ENCODE measurements at places on chromosomes 4 and X.

GRCh38 chr4:55808186-55808585 lies 11.4 kb upstream of the EXOC1L start:
- DNase-seq: no peak

DNA sequence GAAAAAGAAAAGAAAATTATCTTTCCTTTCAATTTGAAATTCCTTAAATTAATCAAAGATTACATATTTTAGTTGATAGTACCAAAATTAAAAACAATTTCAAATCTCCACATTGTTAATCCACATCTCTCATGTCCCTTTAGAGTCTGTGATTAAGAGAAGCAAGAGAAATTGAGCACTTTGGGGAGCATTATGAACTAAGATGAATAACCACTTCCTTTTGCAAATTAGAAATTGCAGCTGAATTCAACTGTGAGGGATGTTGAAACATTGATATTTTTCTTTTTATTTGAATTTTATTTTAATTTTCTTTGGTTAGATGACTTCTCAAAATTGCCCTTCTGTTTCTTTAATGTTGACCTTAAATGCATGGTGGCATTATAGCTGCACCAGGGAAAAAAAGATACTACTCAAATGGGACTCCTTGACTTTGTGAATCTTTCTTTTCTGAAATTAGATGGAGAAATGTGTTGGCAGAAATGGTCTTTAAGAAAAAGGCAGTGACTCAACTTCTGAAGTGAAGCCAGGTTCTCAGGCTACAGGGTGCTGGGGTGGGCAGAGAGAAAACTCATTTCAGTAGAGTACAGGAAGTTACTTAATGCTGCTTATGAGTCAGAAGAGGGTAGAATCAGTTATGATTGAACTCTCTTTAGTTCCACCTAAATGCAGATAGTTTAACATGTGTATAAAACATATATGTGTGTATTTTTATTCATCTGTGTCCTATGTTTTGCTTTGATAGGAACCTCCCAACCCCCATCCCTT lies 92.0 kb upstream of the TNIP3 start:
- DNase-seq: no peak

DNA sequence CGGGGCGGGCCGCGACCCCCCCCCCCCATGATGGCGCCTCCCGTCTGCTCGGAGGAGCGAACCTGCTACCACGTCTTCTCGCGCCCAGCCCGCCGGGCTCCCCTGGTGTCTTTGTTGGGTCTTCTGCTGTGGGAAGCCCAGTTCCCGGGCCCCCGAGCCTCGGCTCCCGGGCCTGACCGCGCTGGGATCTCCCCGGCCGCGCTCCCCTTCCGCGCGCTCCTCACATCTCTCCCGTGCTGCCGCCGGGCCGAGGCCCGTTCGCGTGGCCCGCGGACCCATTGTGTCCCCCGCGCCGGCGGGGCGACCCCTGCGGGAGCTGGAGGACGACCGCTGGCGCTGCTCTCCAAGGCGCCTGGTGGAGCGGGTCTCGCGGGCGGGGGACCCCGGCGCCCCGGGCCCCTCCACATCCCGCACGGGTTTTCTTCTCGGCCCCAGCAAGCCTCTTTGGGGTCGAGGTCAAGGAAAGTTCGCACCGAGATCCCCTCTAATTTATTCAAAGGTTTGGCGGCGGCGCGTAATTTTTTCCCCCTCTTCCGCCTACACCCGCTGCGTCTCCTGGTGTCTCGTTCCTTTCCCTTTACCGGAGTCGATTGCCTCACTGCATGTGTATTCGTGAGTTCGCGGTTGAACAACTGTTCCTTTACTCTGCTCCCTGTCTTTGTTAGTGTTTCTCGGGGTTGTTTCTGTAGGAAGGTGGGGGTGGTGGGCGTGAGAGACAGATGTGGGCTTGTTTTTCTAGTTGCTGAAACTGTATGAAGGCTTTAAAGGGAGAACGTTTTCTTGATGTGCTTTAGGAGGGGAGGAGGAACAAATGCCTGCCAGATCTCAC lies 770 bp downstream of the SMAD1 start:
- DNase-seq: peak; percentile 17

DNA sequence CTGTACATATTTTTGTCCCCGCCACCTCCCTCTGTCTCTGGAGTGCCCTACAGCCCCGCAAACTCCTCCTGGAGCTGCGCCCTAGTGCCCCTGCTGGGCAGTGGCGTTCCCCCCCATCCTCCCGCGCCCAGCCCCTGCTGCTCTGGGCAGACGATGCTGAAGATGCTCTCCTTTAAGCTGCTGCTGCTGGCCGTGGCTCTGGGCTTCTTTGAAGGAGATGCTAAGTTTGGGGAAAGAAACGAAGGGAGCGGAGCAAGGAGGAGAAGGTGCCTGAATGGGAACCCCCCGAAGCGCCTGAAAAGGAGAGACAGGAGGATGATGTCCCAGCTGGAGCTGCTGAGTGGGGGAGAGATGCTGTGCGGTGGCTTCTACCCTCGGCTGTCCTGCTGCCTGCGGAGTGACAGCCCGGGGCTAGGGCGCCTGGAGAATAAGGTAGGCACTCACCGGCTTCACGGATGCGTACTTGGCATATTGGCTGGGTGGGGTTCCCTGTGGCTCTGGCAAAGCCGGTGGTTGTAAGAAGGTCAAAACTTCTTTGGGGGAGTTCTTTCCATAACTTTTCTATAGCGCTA lies 653 bp downstream of the HHIP start:
- DNase-seq: no peak

DNA sequence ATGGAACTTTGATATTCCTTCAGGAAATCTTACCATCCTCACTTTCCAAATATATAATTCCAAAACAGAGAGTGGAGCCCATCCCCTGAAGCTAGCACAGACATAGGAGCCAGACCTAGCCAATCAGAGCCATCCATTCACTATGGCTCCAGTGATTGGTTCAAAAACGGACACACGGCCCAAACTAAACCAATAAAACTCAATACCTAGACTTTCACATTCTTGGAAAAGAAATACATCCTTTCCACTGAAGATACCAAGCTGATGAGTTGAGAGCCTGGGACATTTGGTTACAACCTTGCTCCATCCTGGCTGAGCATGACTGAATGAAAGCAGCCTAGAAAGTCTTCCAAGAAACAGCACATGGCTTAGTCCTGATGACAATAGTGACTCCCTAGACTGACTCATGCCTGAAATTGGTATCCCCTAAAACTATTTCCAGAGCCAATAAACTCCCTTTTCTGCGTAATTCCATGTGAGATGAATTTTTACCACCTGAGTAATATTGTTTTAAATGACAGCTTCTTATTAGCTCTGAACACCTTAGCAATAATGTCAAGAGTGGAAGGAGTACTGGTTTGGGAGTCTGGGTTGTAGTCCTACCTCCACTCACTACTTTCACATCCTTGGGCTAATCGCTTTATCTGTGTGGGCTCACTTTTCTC lies 189.6 kb upstream of the LNX1 start:
- DNase-seq: no peak

DNA sequence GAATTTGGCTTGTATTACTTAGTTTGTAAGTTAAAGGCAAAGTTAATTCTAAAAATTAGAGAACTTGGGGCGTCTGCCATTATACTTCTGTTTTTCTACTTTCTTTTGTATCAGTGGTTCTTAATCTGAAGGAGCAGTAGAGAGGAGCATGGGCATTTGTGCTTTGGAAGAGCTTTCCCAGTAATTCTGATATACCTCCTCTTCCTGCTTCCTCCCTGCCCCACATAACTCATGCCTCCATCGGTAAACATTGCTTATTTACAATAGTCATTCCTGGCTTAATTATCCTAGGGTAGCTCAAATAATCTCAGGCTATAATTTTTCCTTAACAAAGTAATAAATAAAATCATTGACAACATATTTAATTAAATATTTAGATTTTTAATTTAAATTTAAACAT lies 37.1 kb upstream of the SPARCL1 start:
- DNase-seq: no peak

DNA sequence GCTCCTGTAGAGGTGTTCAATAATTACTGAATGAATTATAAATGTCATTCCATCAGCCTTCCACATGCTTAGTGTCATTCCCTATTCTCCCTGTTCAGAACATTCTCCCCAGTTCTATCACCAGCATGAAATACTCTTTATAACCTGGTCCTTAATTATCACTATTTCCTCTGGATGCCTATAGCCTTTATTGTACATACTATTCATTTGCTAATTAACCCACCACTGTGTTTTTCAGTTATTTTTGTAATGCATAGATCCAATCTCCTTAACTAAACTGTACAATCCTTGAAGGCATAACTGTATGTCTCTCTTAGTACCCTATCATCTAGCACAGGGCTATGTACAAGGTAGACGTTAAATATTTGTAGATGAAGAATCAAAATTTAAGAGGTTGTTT lies 1.2 kb downstream of the ABCB7 start:
- no peak for DNase-seq

- DNase-seq: peak; percentile 8
Measured at GRCh38 chr4:74531963-74532794, 87.2 kb downstream of the AREG start.

DNA sequence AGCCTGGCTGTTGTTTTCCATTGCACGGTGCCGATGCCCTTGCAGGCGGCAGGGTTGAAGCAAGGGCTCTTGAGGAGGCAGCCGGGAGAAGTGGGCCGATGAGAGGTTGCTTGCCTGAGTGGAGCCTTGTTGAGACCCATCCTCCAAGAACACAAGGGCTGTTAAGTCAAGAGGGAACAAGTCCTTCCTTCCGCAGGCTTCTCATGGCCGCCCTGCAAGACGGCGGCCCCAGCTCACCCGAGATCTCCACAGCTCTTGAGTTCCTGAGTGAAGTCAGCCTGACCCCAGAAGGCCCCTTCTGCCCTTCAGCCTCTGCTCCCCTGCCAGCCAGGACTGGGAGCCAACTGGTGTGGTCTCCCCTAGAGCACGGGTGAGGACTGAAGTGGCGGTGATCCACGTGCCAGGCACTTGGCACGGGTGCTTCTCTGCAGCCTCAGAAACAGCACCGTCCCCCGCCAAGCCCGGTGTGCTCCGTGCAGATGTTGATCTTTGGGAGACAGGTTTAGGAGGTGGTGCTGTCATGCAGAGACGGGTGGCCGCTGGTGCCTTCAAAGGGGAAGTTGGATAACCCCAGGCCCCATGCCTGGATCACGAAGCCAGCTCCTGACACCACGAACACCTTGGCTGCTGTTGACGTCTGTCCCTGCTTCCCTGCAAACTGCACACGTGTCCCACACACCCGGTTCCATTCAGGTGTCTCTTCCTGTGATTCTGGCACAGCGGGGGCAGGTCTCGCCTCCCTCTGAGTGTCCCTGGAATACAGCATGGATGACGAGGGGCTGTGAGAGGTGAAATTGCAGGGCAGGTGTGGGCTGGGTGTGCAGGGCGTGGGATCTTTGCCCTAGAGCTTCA lies 164.4 kb upstream of the PSAPL1 start:
- no peak for DNase-seq

DNA sequence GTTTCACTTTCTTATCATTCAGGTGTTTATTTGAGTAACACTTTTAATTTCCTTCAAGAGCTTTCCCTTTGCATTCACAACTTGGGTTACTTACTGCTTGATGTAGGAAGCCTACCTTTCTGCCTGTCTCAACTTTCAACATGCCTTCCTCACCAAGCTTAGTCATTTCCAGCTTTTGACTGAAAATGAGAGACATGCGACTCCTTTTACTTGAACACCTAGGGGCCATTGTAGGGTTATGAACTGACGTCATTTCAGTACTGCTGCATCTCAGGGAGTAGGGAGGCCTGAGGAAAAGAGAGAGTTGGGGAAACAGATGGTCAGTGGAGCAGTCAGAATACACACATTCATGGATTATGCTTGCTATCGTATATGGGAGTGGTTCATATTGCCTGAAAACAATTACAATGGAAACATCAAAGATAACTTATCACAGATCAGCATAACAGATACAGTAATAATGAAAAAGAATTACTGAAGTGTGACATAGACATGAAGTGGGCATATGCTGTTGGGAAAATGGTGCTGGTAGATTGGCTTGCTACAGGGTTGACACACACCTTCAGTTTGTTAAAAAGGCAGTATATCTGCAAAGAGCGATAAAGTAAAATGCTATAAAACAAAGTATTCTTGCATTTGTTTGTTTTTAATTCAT lies 25.7 kb downstream of the USP53 start:
- DNase-seq: no peak

GRCh38 chrX:136214551-136214950 lies 36.6 kb downstream of the MAP7D3 start:
- DNase-seq: no peak

DNA sequence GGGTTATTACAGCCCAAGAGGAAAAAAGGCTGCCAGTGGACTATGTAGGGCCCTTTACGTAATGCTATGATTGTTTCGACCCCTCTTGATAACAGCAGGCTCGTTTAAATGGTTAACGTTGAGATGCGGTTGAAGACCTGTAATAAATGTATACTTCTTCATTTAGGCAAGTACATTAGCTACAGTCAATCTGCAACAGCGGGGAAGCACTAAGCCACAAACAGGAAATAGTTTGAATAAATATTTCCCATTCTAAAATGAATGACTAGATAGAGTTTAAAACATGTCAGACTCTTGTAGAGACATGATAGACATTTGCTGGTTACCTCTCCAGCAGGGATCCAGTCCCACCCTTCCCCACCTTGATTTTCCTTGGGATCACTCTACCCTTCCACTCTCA lies 38.1 kb upstream of the STIM2 start:
- no peak for DNase-seq

- DNase-seq: no peak
Measured at GRCh38 chrX:72243472-72243871, 4.6 kb upstream of the ERCC6L start.

- no peak for DNase-seq
Measured at GRCh38 chr4:8331575-8331955, 62.0 kb downstream of the HTRA3 start.

- DNase-seq: no peak
Measured at GRCh38 chr4:8725845-8726244, 133.3 kb downstream of the CPZ start.

DNA sequence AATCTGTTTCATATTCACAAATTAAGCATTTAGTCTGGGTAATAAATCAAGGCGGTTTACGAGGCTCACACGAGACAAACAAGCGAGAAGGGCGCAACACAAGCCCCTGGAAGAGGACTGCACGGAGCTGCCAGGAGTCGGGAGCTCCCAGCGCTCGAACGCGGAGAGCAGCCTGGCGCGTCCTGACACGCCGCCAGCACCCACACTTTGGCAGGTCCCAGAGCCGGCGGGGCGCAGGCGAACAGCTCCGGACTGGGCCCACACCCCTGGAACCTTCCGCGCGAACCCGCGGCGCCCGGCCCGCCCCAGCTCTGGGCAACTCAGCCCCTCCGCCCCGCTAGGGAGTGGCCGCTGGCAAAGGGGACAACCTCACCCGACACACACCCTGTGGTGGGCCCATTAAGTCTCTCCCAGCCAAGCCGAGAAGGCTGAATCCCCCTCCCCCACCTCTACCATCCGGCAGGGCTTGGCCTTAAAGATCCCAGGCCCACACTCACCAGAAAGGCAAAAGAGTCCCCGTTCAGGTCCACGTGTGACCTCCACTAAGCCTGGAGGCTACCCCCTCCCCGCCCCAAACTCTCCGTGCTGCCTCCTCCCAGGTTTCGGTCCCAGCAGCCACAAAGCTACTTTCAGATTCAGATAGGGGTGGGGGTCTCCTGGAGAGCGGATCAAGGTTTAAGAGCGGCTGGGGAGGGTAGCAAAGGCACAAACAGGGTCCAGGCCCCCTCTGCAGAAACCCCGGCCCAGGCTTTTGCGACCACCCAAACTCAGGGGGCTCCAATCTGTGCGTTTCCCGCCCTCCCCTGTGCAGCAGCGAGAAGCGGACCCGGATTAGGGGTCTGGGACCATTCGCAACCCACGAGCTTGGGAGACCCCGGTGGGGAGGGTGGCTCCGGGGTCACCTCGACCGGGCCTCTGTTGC lies 47.5 kb upstream of the BCOR start:
- DNase-seq: no peak
